ENCODE measurements at places on chromosomes 5 and 9. TPM values are rescaled to one million over a fixed set of nuclear protein-coding genes. Genes with fewer than 3 reads are reported as not detected.

Gene ACER2
- total RNA-seq: 5.5 TPM

Gene IL31RA
- 0.14 TPM for total RNA-seq

GRCh38 chr9:131743096-131743495 lies 3.2 kb upstream of the RAPGEF1 start:
- DNase-seq: no peak

DNA sequence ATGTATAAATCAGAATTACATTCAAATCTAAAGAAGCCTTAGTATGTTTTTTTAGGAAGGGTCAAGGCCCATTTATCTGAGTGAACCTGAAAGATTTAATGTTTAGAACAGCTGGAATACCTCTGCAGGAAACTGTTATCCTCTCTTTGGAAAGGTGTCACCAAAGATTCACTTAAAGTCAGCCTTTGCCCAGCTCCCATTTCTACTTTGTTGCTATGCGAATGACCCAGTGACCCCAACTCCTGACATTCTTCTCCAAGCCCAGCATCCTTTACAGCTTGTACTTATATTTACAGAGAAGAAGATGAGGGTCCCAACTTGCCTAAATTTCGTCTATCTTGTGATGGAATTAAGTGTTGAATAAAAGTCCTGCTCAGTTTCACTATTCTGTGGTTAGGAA lies 1198.6 kb downstream of the CDH12 start:
- no peak for DNase-seq

DNA sequence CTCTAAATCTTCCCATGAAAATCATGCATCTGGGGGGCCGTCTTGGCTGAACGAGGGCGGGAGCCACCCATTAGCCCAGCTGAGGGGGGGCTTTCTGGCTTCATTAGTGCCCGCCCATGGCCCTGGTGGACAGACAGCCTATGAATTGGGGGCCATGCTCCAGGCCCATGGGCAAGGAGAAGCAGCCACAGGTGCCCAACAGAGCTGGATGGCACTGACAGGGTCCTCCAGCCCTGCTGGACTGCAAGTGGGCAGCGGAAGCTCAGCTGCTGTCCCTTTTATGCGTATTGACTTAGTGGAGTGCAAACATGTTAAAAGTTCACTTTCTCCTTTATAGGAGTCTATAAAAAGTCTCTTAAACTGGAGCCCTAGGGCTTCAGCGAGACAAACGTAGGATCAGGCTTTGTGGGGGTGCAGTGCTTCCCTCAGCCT lies 75.3 kb downstream of the MACROH2A1 start:
- DNase-seq: no peak

Gene IL3
- not detected for total RNA-seq

- DNase-seq: no peak
These were observed 11.2 kb downstream of the PHF19 start for GRCh38 chr9:120865809-120866208.

DNA sequence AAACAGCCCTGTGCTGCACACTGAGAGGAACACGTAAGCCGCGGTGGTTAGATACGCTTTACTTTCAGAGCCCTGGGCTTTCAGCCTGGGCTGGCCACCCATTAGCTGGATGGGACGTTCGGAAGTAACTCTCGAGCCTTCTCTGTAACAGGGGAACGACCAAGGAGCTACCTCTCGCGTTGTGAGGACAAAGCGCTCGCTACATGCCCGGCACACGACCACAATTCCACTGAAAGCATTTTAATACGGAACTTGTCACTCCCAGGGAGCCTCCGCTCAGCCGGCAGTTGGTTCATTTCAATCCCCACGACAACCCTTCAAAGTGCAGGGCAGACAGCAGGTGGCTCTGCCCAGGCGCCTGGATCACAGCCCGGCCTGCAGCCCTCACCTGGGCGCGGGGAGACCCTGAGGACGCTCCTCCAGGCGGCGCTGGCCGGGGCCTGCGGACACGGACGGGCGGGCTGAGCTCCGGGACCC lies 368 bp downstream of the SURF1 start:
- DNase-seq: no peak

Gene HOMER1
- total RNA-seq: 7.4 TPM

- DNase-seq: no peak
These were observed 39.9 kb downstream of the KIF24 start for GRCh38 chr9:34289159-34289558.

Measured in upper lobe of right lung (tissue), 1 donor.